NB4 (cell line): ENCODE measurements at places on chromosomes 6 and 20.

DNA sequence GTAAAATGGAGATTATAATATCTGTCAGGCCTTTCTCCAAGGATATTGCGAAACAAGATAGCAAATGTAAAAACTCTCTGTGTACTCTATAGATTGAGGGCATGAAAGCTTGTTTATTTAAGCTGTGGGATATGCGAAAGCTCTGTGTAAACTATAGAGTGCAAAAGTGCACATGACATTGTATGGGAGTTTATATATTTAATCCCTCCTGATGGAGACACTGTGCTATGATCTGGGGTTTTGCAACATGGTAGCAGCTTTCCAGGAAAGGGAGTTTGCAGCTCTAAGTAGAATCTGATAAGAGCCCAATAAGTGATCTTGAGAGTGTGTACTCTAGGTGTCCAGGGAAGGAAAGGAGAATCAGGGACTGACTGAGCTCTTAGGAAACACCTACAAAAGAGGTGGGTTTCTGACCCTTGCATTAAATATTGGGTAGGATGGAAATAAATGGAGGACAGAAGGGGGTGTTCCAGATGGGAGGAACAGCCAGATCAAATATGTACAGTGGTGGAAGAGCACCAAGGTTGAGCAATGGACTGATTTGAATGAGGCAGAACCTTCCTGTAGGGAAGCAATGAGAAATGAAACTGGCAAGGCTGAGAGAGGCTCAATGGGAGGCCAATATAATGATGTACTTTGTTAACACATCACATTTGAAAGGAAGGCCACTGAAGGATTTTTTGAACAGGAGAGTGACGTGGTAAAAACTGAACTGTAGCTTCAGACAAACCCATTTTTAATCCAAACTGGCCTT lies 450.1 kb downstream of the GJA1 start:
- DNase-seq = no peak

- no peak for DNase-seq
These were observed 90.7 kb upstream of the CCDC28A start for GRCh38 chr6:138682704-138683527.

- no peak for DNase-seq
These were observed 57.8 kb upstream of the ZFAND3 start for GRCh38 chr6:37761554-37762271.

DNA sequence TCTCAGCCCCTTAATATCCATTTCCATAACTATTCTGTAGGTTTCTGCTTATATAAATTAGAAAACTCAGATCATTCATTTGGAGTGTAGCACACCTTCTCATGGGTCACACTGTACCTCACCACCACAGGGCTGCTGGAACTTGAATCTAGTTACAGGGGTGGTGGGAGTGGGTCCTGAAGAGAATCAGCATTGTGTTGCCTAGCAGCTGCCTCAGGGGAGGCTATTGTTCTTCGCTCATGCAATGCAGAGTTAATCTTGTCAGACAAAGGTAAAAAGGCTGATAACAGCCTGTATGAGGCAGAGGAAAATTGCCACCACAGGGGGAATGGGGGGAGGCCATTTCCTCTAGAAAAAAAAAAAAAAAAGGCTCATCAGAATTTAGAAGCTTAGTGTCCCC lies 496.0 kb upstream of the ADGRB3 start:
- DNase-seq = no peak

DNA sequence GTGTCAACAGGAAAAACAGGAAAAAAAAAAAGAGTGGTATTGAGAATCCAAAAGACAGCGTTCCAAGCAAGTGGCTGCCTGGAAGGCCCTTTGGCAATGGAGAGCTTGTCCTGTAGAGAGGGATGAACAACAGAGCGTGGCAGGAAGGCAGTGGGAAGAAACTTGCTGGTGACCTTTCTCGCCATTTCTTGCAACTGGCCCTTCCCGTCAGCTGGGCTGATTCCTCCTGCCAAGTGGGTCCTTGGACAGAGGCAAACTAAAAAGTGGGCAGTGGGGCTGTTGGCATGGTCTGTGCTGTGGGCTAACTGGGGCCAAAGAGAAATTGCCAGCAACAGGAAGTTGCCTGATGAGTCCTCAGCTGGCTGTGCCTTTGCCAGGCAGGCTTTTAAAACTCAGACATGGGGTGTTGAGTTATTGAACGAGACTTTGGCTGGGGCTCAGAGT lies 43.9 kb upstream of the CLDN20 start:
- no peak for DNase-seq

GRCh38 chr6:20978151-20978614 lies 443.9 kb downstream of the CDKAL1 start:
- DNase-seq = no peak

GRCh38 chr20:35088231-35089145 lies 4.1 kb downstream of the TRPC4AP start:
- DNase-seq = no peak

GRCh38 chr20:38770546-38770945 lies 22.3 kb downstream of the ACTR5 start:
- no peak for DNase-seq

DNA sequence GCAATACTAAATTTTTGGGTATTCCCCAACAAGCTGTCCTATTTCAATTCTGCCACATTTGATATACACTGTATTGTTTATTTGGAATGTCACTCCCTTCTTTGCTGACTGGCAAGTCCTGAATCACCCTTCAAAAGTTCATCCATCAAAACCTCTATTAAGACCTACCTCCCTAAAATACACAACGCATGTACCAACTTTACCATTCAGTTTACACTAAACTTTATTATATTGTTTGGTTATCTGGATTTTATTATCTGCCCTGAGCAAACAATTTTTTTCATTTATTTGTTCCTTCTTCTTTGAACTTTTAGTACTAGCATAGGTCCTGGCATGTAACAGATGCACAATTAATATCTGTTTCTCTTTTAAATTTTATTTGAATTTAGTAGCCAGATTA lies 958.2 kb upstream of the ADGRB3 start:
- DNase-seq = no peak
